CD4-positive, alpha-beta T cell treated with Interleukin-12 subunit alpha and Interleukin-12 subunit beta, for 1 hour (primary cell): ENCODE measurements at places on chromosomes 16 and 17.
A peak's percentile ranks its signal among the peaks of the same experiment; 100 is the strongest.

- DNase-seq, result peak; percentile 18
Measured at GRCh38 chr17:78986048-78986648, 6.4 kb upstream of the LGALS3BP start.

DNA sequence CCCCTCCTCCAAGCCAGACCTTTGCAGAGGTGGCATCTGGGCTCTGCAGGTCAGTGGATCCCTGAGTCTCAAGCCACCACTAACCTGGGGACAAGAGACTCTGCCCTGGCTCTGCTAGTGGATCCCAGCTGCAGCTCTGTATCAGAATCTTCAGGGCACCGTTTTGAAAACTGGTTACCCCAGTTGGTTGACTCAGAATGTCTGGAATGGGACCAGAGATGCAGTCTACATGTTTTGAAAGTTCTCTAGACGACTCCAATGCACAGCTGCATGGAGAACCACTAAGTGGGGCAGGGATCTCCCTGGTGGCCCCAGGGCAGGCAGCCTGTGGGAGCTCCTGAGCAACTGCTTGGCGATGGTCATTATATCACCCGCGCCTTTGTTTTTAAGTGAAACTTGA lies 34.1 kb upstream of the ADORA2B start:
- no peak for DNase-seq

GRCh38 chr17:66952031-66952524 lies 12.4 kb upstream of the CACNG4 start:
- no peak for DNase-seq

DNA sequence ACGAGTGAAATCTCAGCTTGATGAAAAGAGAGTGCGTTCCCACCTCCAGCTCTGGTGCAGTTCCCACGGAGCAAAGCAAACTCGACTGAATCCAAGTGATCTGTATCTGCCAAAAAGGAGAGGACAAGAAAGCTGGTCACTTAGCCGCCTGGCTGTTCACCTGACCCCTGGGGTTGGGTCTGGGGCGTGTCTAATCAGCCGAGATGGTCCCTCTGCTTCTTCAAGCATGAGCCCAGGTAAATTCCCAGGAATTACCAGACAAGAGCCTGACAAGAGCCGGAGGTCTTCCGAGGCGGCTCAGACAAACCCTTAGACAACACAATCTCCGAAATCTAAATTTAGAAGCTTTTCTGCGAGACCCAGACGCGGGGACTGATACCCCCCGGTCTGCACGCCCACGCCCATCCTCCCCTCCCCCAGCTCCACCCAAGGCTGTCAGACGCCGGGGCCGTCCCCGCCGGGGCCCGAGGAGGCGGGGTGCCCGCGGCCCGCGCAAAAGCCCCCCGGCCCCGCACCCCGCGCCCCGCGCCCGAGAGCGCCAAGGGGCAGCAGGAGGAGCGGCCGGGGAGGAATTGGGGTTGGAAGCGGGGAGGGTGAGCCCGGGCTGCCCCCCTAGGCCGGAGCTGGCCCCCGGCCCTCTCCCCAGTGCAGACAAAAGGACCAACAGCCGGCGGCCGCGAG lies 674 bp downstream of the ZNF821 start:
- peak; percentile 70 for DNase-seq

DNA sequence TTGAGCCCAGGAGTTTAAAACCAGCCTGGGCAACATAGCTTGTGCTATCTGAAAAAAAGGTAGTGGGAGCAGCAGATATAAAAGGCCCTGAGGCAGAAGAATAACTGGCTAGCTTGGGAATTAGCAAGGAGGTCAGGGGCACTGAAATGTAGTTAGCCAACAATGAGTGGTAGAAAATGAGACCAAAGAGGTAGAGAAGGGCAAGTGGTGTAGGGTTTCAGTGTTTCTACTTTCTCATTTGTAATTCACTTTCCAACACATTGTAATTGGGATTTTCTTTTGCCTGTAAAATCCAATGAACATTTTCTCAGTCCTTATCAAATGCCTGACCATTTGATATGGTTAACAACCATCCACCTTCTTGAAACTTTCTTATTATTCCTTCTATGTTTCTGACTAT lies 95.1 kb upstream of the CORO6 start:
- no peak for DNase-seq

- DNase-seq, result no peak
Measured at GRCh38 chr16:760065-760464, 469 bp upstream of the MSLN start.
